ENCODE measurements at places on chromosomes 12 and 14. TPM values are rescaled to one million over a fixed set of nuclear protein-coding genes. Genes with fewer than 3 reads are reported as not detected.

Gene LRP1-AS
- not detected for total RNA-seq

Gene SLC2A14
- 0.40 TPM for total RNA-seq

Gene BICDL1
- total RNA-seq = 10.5 TPM

GRCh38 chr12:14367040-14367661, 1.7 kb downstream of the ATF7IP start:
- no peak for DNase-seq

All from thyroid gland (tissue), 4 donors.